ENCODE measurements at places on chromosomes 4 and X.

DNA sequence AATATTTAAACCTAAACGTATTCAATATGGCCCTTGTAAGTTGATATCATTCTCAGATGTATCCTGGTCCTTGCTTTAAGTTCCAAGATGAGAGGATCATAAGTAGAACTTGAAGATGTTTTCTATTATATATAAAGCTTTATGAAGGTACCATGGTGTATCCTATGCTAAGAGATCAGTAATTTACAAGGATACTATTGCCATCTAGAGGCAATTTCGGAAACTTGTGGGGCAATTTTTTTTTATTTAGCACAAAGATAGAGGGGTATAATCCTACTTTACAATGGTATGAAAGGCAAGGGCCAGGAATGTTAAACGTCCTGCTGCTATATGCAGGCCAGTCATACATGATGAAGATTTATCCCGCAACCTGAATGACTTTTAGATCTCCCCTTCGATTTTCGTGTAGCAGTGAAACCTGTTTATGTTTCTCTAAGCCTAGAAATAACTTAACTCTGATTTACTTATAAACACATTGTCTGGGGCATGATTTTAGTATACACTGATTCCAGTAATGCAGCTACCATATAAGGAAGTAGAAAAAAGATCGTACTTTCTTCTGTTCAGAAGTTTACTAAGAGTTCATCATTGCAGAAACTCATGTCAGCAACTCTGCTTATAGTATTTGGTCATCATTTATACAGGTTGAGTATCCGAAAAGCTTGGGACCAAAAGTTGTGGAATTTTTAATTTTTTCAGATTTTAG lies 2.6 kb downstream of the SLC25A31 start:
- peak; percentile 33 for DNase-seq

DNA sequence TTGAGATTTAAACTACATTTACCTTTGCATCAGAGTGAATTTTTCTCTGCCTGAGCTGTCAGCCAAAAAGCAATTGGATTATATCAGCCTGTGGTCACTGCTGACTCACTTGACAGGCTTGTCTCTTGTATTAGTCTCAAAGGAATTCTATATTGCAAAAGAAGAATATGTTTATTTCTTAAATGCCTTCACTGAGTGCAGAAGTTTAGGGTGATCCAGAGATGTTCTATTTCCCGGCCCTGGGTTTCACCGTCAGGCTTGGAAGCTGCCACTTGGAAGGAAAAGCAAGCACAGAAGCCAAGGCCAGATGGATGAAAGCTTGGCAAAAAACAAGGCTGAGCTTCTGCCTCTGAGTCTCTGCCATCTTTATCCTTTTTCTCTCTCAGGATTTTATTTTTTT lies 80.9 kb downstream of the FAM114A1 start:
- no peak for DNase-seq

GRCh38 chrX:48580662-48581061 lies 6.4 kb downstream of the RBM3 start:
- DNase-seq, result no peak

GRCh38 chrX:134738986-134739740 lies 80.9 kb upstream of the PLAC1 start:
- DNase-seq, result no peak

DNA sequence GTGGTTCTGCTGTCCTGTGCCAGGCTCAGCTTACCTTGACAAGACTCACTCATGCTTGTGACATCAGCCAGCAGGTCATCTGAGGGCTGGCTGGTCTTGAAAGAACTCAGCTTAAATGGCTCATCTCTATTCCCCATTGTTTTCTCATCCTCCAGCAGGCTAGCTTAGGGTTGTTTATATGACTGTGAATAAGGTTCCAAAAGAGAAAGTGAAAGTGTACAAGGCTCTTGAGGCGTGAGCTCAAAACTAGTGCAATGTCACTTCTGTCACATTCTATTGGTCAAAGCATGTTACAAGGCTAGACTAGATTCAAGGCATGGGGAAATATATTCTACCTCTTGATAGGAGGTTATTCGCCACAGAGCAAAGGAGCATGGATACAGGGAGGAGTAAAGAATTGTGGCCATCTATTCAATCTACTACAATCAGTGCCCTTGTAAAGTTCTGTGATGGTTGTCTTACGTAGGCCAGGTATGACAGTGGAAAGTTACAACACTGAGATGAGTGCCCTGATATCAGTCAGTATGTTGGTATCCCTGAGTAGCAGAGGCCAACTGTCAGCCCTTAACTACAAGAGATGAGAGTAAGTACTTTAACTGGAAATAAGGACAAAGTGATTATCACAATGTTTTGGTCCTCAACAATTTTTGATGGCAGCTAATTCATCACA lies 19.8 kb upstream of the TMLHE start:
- no peak for DNase-seq

GRCh38 chrX:3461397-3462165 lies 115.1 kb upstream of the MXRA5 start:
- no peak for DNase-seq

DNA sequence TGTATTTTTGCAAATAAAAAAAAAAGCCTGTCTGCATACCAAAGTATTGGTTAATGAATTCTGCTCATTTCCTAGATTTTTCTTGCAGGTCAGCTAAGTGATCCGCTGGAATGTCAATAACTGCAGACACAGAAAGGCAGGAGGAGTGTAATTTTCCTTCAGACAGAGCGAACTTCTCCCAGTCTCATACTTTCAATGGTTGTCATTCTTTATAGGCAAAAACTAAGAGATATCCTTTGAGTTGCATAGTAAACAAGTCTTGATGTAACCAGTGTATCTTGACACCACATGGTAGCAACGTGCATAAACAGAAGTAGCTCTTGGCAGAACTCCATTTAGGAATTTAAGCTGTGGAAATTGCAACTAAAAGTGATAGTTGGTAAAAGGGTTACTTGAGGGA lies 8.2 kb downstream of the CAPN6 start:
- DNase-seq, result no peak

DNA sequence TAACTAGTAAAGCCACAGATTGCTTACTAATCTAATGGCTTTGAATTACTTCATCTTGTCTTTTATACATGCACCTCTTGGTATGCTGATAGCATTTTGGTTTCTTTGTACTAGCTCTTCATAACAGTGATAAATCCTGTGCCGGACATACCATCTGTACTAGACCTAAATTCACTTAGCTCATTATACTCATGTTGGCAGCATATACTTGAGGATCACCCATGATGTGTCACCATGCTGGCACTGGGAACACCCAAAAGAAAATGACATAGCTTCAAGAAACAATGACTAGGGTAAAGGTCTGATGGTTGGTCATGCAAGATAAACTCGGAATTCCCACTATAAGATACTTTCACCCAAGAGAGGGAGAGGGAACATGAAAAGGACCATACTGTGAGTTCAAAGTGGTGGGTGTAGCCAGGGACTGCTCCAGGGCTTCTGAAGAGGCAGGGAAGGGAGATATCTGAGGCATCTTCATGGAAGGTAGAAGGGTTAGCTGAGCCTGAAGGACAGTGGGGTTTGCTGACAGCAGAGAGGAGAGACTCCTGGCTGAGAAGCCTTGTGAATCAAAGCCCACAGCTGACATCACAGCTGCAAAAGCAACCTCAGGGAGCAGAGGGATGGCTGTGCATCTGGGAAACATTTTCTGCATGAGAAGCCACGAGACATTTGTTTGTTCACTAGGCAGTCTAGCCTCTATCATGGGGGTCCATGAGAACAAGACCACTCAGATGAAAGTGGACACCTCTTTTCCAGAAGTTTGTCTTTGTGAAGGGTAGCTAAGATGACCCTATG lies 314.2 kb downstream of the RAB28 start:
- DNase-seq, result no peak

GRCh38 chr4:123364906-123365305 lies 31.7 kb upstream of the SPRY1 start:
- no peak for DNase-seq

DNA sequence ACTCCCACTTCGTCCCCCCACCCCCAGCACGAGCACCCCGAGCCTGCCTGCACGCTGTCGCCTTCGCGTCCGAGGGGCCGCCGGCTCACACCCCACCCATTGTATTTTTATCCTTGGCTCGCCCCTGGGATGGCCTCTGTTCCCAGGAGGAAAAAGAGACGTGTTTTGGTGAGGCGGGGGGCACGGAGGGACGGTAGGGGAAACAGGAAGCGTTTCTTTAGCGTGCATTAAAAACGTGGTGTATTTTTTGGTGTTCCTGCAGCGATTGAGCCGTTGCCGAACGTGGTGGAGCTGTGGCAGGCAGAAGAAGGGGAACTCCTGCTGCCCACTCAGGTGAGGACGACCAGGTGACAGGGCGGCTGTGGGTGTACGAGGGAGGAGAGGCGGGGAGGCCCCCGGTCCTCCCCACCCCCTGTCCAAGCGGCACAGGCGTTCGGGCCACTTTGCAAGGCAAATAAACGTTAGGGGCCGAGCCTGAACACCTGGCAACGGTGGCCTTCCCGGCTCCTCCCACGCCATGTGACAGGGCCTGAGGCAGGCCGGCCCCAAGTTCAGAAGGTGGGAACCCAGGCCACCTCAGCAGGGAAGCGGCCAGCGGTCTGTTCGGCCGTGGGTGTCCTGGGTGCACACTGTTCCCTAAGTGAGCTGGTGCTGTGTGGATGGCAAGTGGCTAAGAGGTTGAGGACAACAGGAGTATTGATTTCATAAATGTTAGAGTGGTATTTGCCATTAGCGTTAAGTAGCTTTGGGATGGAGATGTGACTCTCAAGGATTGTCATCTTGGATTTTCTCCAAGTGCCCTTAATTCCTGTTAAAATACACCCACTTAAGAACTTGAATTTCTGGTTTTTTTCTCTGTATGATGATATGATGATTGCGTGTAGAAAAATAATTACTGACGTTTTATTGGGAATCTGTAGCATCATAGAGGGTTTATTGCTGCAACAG lies 1.1 kb downstream of the TMEM131L start:
- peak; percentile 64 for DNase-seq

GRCh38 chrX:56343219-56343618 lies 111.1 kb downstream of the KLF8 start:
- DNase-seq, result no peak

GRCh38 chr4:184453365-184454160 lies 20.8 kb downstream of the IRF2 start:
- no peak for DNase-seq

GRCh38 chrX:12234534-12235329 lies 96.5 kb downstream of the FRMPD4 start:
- no peak for DNase-seq

GRCh38 chr4:86264241-86264640 lies 95.6 kb downstream of the MAPK10 start:
- no peak for DNase-seq

DNA sequence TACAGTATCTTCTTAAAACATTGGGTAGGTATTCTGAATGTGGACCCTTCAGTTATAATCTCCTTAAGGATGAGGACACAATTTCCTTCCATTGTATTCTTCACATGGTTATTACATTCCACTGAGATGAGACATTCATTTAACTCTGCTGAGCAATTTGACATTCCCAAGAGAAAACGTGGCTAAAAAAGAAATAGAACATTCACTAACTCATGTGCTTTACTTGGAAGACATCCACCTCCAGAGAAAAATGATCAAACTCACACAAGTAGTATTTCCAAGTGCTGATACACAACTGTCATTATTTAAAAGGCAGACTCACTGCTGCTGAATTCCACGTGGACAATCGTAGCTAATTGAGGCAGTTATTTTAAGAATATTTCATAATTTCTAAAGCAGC lies 227.9 kb upstream of the ANKRD50 start:
- no peak for DNase-seq

DNA sequence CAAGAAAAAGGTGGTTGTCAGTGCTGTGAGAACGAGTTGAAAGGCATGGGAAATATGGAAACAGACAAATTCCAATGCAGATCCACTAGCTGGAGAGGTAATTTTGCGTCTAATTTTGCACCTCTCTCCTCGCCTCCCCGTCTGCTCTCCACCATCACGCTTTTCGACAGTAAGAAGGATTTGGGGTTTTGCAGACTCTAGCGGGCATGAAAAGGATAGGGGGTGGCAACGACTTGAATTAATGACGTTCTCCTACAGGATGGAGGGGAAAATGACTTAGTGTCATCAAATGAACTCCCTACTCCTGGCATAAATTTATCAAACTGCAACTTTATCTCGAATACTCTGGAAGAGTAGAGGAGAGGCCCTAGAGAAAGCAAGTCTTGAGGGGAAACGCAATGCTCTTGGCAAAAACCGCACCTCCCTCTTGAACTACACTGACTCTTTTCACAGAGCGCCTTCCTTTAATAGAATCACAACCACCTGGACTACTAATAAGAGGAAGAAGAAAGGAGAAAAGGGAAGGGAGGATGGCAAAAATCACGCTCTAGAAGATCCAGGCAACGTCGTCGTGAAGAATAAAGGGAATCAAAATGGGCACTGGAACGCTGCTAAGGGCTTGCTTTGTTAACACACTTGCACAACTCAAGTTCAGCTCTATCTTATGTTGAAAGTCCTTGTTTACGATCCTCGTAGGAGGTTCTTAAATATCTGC lies 871 bp upstream of the SLITRK2 start:
- no peak for DNase-seq

GRCh38 chrX:37943554-37944344 lies 62.6 kb upstream of the SYTL5 start:
- no peak for DNase-seq

Data from NCI-H1092 treated with DMSO at 0.1 percent for 48 hours (cell line).